ENCODE measurements at places on chromosomes 5 and 9.

DNA sequence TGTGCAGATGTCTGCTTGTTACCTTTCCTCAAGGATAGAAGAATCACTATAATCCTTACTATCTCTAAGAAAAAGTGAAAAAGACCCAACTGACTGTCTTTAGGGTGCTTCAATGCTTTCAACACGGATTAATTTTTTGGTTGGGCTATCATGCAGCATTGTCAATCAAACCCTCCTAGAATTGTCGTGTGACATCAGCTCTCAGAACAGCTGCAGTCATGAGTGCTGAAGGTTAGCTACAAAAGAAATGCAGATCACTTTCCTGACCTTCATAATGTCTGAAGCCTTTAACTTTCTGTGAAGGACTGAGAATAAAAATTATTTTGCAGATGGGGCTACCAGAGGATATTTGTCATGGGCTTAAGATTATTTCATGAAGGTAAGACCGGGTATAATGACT is 107.9 kb upstream of the EFNA5 start:
- DNase-seq: no peak

DNA sequence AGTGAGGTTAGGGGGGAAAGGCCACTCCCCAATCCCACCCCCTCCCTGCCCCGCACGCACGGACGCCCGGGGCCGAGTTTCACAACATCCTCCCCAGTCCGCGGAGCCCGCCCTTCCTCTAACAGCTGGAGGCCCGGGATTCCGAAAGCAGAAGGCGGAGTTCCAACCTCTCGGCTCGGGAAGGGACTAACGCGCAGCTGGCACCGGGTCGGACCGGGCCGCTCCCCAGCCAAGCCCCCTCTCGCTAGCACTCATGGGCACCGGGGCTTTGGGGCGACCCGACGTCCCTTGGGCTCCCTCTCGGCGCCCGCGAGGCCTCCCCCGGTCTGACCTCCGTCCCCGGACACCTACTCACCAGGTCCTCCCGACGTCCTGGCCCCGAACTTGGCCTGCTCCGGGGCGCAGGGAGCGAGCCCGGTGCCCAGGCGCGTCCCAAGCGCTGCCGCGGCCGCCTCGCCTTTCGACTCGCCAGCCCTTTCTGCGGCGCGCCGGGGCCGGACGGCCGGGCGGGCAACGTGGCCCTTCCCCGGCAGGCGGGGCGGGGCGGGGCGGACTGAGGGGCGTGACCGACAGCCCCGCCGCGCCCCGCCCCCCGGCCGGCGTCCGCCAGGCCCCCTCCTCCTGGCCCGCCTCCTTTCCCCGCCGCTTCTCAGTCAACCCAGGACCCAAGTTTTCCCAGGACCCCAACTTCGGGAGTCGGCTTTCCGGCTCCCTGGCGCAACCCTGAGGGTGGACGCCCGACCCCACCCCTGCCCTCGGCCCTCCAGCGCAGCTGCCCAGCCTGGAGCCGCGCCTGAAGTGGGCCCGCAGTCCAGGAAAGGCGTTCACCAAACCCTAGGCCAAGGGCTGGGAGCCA is at the start of gene MGAT1:
MGAT1 (minus strand) TSS at position 482 of the 856 bp plus-strand sequence. CDS start 9,835 bp downstream, outside the sequence.
- DNase-seq: no peak

DNA sequence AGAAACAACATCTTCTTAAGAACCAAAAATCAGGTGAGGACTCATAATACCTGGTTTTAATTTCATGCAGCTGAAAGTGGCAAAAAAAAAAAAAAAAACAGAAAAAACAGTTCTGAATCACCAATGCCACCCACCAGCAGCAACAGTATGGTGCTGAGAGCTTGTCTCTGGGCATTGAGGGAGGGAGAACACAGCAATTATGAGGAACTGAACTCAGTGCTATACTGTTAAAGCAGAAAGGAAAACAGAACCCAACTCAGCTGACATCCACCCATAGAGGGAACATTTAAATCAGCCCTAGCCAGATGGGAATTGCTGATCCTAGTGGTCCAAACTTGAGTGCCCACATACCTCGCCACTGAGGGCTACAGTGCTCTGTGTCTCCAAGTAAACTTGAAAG is 657.9 kb downstream of the ACTL7B start:
- no peak for DNase-seq

DNA sequence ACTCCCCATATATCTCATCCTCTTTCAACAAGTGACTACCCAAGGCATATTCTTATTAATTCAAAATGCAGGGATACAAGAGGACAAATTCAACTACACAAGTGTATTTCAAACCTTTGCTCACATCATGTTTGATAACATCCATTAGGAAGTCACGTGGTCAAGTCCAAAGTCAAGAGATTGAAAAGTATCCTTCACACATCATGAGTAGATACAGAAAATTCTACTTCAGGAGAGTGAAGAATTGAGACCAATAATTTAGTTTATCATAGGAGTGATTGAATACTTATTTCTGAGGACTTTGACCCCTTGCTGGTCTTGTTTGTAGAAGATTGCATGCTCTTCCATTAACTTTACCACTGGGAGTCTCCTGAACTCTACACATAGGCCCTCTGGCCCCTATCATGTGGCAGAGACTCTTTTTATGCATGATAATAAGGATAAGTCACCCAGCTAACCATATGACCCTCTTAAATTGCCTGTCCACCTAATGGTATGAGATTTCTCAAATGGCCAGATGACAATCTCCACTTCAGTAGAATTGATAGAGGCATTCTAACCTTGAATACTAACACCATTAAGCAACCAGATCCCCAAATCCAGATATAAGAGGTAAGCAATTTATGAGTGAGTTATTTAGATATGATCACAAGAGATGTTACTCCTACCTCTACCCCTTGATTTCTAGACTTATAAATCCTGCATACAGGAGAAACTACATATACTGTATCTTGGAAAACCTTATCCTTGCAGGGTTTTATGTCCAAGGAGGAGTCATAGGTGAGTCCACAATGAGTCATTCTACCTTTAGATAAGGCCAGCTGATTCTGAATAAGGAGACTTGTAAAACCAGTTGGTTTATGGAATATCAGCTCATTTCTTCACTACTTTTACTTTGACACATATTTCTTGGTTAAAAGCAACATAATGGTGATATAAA is 26.6 kb upstream of the SLC46A2 start:
- DNase-seq: peak; percentile 29

- no peak for DNase-seq
Measured at GRCh38 chr9:104854613-104855012, 73.3 kb downstream of the ABCA1 start.

GRCh38 chr5:134122530-134122929 is 8.0 kb downstream of the TCF7 start:
- DNase-seq: no peak

DNA sequence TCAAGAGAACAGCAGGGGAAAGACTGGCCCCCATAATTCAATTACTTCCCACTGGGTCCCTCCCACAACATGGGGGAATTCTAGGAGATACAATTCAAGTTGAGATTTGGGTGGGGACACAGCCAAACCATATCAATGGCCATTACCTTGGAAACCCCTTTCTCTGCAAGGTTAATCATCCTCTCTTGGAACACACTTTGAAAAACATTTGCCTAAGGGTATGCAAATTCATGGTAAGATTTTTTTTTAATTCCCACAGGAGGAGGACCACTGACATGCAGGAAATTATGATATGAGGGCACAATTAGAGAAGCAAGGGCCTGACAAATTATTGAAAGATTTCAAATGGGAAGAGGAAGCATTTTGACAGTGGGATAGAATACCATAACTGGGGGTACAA is 61.7 kb upstream of the NIPAL4 start:
- peak; percentile 11 for DNase-seq

DNA sequence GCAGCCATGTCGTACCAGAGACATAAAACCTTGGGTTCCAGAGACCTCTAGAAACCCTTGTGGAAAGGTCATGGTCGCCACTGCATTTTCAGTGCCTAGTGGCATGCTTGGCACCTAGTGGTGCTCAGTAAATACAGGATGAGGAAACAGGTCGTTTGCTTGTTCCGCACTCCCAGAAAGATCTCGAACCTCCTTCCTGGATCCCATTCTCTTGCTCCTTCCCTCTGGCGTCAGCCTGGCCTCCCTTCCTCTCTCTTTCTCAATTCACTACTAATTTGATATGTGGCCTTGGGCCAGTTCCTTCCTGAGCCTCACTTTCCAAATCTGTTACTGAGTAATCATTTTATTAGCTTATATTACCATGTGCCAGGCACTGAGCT is 4.4 kb downstream of the NDST1 start:
- DNase-seq: no peak

GRCh38 chr9:3238236-3238635 is 287.6 kb downstream of the RFX3 start:
- no peak for DNase-seq

- DNase-seq: no peak
Measured at GRCh38 chr5:32098890-32099310, 75.2 kb downstream of the GOLPH3 start.

DNA sequence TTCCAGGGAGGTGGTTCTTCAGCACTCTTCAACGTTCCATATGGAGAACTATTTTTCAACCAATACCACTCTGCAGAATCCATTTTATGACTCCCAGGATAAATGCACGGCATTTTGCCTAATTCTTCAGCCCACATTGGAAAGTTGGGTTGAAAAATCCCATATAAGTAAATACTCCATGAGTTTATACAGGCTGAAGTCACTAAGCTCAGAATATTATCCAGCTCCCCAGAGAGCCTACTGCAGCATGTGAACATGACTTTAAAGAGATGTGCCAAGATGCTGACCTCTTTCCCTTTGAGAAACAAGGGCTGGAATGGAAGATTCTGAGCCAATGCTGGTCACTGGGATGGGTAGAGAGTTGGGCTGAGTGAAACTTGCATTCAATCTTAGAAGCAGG is 111.9 kb upstream of the SLIT3 start:
- no peak for DNase-seq

GRCh38 chr5:133366438-133366837 is 245.9 kb downstream of the FSTL4 start:
- DNase-seq: no peak

DNA sequence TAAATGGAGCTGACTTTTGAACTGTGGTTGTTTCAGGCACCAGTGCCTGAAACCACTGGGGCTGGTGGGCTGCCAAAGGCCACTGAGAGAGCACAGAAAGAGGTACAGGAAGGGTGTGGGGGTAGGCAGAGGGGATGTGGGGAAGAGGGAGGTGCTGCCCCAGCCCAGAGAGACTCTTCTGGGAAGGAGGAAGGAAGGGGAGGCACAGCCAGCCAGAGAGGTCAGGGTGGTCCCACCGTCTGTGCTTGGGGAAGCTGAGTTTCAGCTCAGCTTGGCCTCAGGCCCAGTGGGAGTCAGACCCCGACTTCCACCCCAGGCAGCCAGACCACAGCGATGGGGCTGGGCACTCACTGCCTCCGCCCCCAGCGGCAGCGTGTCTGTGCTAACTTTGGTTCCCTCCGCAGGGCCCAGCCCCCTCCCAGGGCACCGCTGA is 8.6 kb upstream of the PHYKPL start:
- DNase-seq: no peak

DNA sequence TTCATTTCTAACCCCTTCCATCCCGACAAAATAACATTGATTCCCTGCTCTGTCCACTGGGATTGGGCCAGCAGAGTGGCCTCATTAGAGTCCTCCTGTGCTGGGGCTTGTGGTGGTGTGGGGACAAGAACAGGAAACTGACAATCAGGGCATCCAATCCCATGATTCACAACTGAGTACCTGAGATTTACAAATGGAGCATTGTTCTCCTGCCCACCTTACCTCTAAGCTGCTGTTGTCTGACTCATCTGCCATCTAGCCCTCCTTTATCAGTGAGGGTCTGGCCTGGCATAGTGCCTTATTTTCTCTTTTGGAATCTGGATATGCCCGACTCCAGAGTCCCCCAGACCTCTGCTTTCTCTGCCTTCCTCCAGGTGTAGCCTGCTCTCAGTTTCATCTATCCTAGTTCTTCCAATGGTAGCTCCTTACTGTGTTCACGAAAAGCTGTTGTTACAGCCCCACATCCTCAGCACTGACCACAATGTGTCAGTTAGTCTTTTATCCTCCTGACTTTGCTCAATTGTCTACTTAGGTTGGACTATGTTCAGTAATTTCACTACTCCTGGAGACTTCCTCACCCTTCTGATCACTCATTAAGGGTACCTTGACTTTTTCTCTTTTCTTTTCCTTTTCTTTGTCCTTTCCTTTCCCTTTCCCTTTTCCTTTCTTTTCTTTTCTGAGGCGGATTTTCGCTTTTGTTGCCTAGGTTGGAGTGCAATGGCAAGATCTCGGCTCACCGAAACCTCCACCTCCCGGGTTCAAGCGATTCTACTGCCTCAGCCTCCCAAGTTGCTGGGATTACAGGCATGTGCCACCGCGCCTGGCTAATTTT is 13.4 kb downstream of the WNT8A start:
- DNase-seq: no peak

DNA sequence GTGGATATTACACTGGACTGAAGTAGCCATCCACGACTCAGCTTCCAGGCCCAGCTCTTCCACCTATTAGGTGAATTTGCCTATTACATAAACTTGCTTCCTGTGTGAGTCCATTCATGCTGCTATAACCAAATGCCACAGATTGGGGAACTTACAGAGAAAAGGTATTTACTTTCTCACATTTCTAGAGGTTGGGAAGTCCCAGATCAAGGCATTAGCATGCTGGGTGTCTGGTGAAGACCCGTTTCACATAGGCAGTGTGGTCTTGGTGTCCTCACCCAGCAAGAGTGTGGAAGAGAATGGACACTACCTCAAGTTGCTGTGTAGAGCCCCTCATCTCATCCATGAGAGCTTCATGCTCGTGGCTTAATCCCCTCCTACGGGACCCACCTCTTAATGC is 282.6 kb downstream of the IRX1 start:
- no peak for DNase-seq

GRCh38 chr9:122263699-122264349 is 816 bp downstream of the RBM18 start:
- DNase-seq: peak; percentile 18

GRCh38 chr5:118832974-118833373 is 155.4 kb downstream of the DTWD2 start:
- DNase-seq: no peak

GRCh38 chr9:127897193-127897692 is 2.2 kb downstream of the ST6GALNAC6 start:
- DNase-seq: peak; percentile 53

DNA sequence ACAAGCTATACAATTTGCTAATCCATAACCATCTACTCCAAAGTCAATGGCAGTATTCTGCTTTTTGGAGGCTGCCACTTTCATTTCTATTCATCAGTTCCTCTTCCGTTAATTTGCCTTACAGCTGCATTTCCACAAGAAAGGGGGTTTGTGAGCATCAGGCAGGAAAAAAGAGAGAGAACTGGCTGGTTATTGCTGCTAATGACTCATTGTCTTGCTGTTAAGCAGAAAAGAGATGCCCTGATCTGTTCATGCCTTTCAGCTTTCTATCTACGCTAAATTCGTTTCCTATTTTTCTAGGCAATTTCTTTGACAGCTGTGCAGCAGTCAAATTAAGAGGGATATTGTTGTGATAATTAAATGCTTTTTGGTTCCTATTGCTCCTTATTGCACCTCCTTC is 65.9 kb upstream of the GNAQ start:
- DNase-seq: no peak

DNA sequence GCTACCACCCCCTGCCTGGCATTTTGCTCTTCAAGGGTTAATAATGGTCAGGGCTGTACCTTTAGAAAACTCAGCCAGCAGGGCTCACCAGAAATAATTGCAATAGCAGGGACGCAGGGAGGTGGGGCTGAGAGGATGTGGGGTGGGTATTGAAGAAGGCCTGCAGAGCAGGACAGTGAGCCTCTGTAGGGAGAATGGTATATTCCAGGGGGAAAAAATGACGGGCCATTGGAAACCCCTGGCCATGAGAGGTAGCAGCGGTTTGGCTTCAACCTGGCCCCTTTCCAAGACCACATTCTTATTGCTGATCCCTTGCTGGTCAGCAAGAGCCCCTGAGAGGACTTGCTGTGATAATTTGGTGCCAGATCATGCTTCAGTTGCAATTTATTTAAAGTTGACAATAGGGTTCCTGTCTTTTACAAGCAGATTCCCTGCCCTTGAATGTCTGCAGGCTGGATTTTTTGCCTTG is 36.7 kb upstream of the CTNNA1 start:
- DNase-seq: peak; percentile 39
